ENCODE measurements at places on chromosomes 16 and 17.

GRCh38 chr17:79033741-79034501 lies 10.0 kb downstream of the C1QTNF1 start:
- DNase-seq = no peak

GRCh38 chr17:74812109-74813009 lies 36.2 kb upstream of the NAT9 start:
- DNase-seq = no peak

GRCh38 chr16:8718851-8719680 lies 44.6 kb downstream of the ABAT start:
- no peak for DNase-seq

- no peak for DNase-seq
Measured at GRCh38 chr17:34067011-34067410, 188.1 kb upstream of the CCL2 start.

DNA sequence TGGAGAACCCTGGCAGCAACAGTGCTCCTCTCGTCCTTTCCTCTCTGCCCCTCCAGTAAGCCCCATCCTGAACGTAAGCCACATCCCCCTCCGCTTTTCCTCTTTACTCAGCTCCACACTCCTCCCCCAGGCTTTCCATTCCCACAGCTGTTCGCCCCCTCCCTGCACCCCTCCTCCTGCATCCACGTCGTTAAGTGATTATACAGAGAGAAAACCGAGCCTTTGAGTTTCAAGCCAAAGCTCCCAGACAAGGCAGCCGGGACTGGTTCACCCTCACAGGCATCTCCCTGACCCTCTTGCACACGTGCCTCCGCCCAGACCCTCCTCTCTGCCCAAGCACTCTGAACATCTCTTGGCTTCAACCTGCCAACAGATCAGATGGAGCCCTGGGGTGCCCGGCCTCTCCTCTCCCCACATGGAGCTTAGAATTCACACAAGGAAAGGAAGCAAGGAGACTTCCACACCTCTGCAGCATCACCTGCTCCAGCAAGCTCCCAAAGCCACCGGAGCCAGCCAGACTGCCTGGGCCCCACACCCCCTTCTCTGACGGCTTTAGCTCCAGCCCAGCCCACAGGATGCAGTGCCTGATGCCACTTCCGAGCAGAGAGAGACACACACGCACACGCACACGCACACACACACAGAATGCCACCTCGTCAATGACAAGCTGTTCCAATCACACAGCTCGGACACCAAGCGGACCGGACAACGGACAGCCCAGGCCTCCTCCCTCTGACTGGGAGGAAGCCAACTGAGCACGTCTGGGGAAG lies 99.9 kb upstream of the CCL2 start:
- no peak for DNase-seq

DNA sequence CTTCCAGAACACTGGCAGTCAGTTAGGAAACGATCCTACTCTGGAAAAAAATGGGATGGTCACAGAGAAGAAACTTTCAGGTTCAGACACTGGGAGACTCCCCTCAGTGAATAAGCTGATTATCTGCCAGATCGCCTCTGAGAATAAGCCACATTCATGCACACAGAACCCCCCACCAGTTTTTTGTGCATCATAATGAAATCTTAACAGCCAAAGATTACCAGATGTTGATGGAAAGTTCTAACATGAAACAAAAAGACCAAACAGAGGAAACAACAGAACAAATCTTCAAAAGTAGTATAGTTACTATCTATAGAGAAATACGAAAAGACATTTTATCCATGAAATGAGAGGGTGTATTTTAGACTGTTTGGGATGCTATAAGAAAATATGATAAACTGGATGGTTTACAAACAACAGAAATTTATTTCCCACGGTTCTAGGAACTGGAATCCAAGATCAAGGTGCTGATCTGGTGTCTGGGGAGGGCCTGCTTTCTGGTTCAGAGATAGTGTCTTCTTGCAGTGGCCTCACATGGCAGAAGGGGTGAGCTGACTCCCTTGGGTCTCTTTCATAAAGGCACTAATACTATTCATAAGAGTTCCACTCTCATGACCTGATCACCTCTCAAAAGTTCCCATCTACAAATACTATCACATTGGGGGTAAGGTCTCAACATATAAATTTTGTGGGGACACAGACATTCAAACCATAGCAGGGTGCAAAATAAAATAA lies 8.0 kb upstream of the AMZ2 start:
- DNase-seq = no peak

DNA sequence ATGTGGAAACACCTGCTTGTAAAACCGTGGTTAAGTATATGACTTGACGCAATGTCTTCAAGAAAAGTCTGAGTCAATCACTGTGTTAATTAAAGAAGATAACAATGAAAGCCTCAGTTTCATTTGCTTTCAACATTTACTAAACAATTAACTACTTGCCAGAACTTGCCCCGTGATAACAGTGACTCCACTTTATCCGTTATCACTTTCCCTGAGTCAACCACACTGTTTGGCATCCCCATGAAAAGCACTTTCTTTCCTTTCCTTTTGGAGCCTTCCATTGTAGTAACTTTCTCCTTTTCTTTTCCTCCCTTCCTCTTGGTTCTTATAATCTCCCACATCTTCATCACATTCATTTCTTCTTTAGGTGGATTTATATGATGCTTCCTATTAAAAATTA lies 435.1 kb upstream of the GOT2 start:
- DNase-seq = no peak

- no peak for DNase-seq
Measured at GRCh38 chr17:78598013-78598471, 20.8 kb upstream of the DNAH17 start.

- no peak for DNase-seq
Measured at GRCh38 chr17:80909635-80910034, 82.0 kb upstream of the CHMP6 start.
